ENCODE measurements at places on chromosomes 16 and 17.

- DNase-seq: no peak
Observed at GRCh38 chr16:89921131-89921701, 1.9 kb upstream of the TUBB3 start.

- DNase-seq: no peak
Observed at GRCh38 chr16:65655802-65656201, 533.9 kb upstream of the CDH11 start.

- no peak for DNase-seq
Observed at GRCh38 chr16:84207879-84208278, 16.9 kb downstream of the ADAD2 start.

GRCh38 chr16:24609740-24610415 lies 70.5 kb downstream of the RBBP6 start:
- no peak for DNase-seq

DNA sequence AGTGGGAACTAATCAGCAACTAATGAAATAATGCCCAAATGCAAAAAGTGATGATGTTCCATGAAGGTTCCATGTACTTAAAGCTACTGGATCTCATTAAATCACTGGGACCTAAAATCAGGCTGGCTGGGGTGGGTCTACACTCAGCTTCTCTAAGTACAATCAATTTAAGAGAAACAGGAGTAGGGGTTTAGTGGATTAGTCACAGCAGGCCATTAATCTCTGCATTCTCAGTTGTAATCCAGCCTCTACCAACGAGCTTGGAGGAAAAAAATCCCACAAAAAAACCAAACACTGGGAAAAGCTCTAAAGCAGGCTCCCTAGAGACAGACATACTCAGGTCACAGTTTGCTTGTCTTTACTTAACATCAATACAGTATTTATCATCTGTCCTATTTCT lies 15.0 kb downstream of the CA10 start:
- DNase-seq: no peak

GRCh38 chr16:83138976-83139690 lies 512.4 kb downstream of the CDH13 start:
- no peak for DNase-seq

DNA sequence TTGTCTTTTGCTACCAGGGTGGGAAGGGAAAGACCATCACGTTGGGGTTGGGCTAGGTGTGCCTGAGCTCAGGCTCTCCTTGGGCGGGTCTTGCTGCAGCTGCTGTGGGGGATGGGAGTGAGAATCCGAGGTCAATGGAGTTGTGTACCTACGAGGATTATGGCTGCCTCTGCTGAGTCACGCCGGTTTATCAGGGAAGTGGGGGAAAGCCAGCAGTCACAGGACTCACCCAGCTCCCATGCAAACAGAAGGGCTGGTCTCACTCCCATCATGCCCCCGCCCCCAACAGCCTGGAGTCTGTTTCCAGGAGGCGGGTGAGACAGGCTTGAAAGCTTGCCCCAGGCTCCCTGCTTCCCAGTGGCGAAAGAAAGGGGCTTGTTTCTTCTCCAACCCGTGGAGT lies 1259.0 kb upstream of the GOT2 start:
- DNase-seq: no peak

GRCh38 chr16:627454-628239 lies 3.1 kb upstream of the WFIKKN1 start:
- DNase-seq: peak; percentile 53

GRCh38 chr17:14622615-14623101 lies 321.8 kb downstream of the HS3ST3B1 start:
- DNase-seq: no peak

DNA sequence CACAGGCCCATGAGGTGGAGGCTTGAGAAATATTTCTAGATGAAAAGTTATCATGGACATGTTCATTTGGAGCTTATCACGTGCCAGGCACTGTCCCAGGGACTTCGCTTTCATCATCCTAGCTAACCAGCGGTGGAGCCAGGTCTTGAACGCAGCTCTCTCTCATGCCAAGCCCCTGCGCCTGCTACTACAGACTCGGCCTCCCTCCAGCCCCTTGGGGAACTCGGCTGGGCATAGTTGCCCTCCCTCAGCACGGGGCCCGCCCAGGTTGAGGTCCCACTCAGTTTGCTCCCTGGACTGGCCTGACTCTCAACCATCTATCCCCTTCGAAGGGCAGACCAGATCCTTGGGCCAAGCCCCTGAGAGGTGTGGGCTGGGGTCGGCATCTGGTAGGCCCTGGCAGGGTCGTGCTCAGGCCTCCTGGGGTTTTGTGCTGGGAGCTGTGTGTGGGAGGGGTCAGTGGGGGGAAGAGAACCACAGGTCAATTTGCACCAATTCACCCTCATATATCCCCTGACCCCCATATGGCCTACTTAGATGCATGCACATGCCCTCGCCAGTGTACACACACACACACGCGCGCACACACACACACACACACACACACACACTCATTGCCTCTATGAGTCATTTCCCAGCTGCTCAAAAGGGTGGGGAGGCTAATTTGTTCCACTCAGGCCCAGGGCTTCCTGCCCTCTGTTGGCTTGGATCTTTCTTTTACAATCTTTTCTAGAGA lies 12.1 kb upstream of the SCN4A start:
- DNase-seq: peak; percentile 84

GRCh38 chr17:1002771-1003555 lies 6.0 kb downstream of the TIMM22 start:
- no peak for DNase-seq

GRCh38 chr17:7951143-7951792 lies 19.3 kb downstream of the CNTROB start:
- DNase-seq: no peak

DNA sequence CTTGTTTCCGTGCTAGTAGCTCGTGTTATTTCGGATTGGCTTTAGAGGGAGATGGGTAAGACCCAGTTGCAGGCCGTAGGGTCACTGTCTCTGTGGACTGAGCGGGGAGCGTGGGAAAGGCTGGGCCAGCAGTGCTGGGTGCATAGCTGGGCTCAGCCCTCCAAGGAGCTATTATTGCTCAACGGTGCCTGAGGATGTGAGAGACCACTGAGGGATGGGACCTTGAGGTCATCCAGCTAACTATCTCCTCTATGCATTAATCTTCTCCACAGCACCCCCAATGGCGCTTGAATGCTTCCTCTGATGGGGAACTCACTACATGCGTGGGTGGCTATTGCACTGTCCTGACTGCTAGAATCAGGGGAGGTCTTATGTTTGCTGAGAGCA lies 126.1 kb upstream of the FOXF1 start:
- DNase-seq: no peak

GRCh38 chr17:44283344-44284023 lies 15.5 kb upstream of the SLC4A1 start:
- DNase-seq: no peak

- no peak for DNase-seq
Observed at GRCh38 chr16:67077871-67078270, 31.9 kb upstream of the PHAF1 start.

Measured in MG63 (cell line).